Smooth muscle cell of bladder (primary cell): ENCODE measurements at places on chromosomes 5 and 9. TPM values are rescaled to one million over a fixed set of nuclear protein-coding genes. Genes with fewer than 3 reads are reported as not detected.

MGAT1 gene
- 71.5 and 103 TPM in 2 replicates for total RNA-seq

HAVCR2 gene
- total RNA-seq = under 0.01 and 0.09 TPM in 2 replicates

SLC6A7 gene
- not detected in 2 replicates for total RNA-seq

ZFP37 gene
- total RNA-seq = 2.3 and 2.4 TPM in 2 replicates

TOR2A gene
- total RNA-seq = 2.6 and 2.7 TPM in 2 replicates

TXNDC8 gene
- not detected in 2 replicates for total RNA-seq

NR4A3 gene
- 0.55 and 1.00 TPM in 2 replicates for total RNA-seq

VCP gene
- total RNA-seq = 360 and 426 TPM in 2 replicates

DMRTA1 gene
- total RNA-seq = 0.14 and 0.28 TPM in 2 replicates

TAF1L gene
- total RNA-seq = under 0.01 TPM in 1 of 2 replicates, not detected in the other

PFN3 gene
- not detected in 2 replicates for total RNA-seq

TNC gene
- 46.8 and 73.0 TPM in 2 replicates for total RNA-seq

CFAP157 gene
- total RNA-seq = under 0.01 and 0.09 TPM in 2 replicates

KCNN2 gene
- total RNA-seq = 0.43 and 0.55 TPM in 2 replicates

YIPF5 gene
- 106 and 130 TPM in 2 replicates for total RNA-seq

CCNB1 gene
- 22.8 and 25.7 TPM in 2 replicates for total RNA-seq

DBN1 gene
- total RNA-seq = 130 and 139 TPM in 2 replicates

NXNL2 gene
- total RNA-seq = 1.0 and 1.1 TPM in 2 replicates

SHOC1 gene
- under 0.01 TPM in 1 of 2 replicates, not detected in the other for total RNA-seq

MYMK gene
- total RNA-seq = not detected in 2 replicates

HTR1A gene
- total RNA-seq = not detected in 2 replicates

GPR21 gene
- total RNA-seq = 0.83 and 1.1 TPM in 2 replicates

SMIM33 gene
- not detected in 2 replicates for total RNA-seq

ZNF782 gene
- total RNA-seq = 1.8 and 2.4 TPM in 2 replicates

OTP gene
- not detected in 2 replicates for total RNA-seq
